CD4-positive, alpha-beta T cell (primary cell): ENCODE measurements at places on chromosomes 1 and 21.

DNA sequence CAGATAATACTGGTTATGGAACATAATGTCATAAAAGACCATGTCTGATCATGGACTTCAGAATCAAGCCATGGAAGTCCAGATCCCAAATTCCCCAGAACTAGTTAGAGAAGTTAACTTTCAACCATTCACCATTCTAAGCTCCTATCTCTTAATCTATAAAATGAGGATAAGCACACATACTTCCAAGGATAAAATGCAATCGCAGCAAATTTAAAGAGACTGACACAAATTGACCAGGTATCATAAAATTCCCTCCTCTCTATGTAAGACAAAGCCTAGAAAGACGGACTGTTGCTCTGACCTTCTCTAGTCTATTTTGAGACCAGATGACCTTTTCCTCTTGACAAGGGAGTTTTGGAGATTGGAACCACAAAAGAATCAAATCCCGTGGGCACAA lies 426.7 kb downstream of the PLPP3 start:
- no peak for DNase-seq

DNA sequence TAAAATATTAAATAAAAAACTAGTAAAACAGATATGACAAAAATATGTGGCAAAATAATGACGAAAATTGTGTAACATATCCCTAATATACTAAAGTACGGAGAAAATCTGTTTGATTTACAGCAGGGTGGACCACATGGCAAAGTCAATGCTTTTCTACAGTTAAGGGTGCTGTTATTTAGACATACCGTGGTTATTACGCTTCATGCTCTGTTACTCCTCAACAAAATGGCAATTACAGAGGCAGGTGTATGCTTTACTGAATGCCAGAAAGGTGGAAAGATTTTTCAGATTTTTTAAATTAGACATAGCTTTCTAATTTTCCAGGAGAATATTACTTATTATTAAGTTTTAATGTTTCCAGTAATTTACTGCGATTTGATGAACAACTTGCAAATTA lies 343.9 kb upstream of the DPYD start:
- no peak for DNase-seq

- no peak for DNase-seq
Observed at GRCh38 chr1:66300972-66301451, 232.9 kb upstream of the SGIP1 start.

DNA sequence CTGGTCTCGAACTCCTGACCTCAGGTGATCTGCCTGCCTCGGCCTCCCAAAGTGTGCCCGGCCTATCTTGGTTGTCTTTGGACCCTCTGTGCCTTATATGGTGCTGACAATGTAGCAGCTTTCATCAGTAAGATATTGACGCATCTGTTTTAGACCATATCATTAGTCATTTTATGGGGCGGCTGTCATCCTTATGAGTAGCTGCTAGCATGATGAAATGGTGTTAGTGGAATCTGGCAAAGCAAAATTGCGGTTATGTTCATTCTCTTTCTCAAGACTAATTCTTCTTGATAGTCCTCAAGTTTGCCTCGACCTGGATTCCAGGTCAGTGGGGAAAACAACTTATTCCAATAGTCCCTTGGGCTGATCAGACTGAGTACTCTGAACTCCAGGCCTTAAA lies 199.9 kb downstream of the PRDM2 start:
- no peak for DNase-seq
